ENCODE measurements at places on chromosomes 5 and 9. TPM values are rescaled to one million over a fixed set of nuclear protein-coding genes. Genes with fewer than 3 reads are reported as not detected.

- peaks cover 9% of the 10 kb centered on the region for H3K36me3 ChIP-seq
- H3K27ac ChIP-seq = no peak overlapping the region
- no peaks in the 10 kb centered on the region for H3K27me3 ChIP-seq
- DNase-seq = no peak
- peaks cover 13% of the 10 kb centered on the region for H3K4me1 ChIP-seq
Measured at GRCh38 chr5:142508591-142508990, 177.3 kb downstream of the FGF1 start.

- H3K27me3 ChIP-seq = no peaks in the 10 kb centered on the region
- no peak for DNase-seq
- no peaks in the 10 kb centered on the region for H3K36me3 ChIP-seq
- peak overlapping the region; percentile 81 for H3K27ac ChIP-seq
- H3K4me3 ChIP-seq = no peak overlapping the region
Measured at GRCh38 chr5:76690704-76691466, 25.0 kb upstream of the F2R start.

- H3K4me3 ChIP-seq = peak overlapping the region; percentile 60
- H3K27me3 ChIP-seq = no peaks in the 10 kb centered on the region
- no peak for DNase-seq
- peak overlapping the region; percentile 67 for H3K27ac ChIP-seq
- H3K4me1 ChIP-seq = peaks cover 23% of the 10 kb centered on the region
Measured at GRCh38 chr9:16063241-16063591, 510.4 kb downstream of the CCDC171 start.

- no peaks in the 10 kb centered on the region for H3K36me3 ChIP-seq
- peaks cover 8% of the 10 kb centered on the region for H3K4me1 ChIP-seq
- H3K4me3 ChIP-seq = no peak overlapping the region
- no peaks in the 10 kb centered on the region for H3K27me3 ChIP-seq
- H3K27ac ChIP-seq = no peak overlapping the region
Measured at GRCh38 chr9:89436963-89437625, 60.8 kb downstream of the SEMA4D start.

DNA sequence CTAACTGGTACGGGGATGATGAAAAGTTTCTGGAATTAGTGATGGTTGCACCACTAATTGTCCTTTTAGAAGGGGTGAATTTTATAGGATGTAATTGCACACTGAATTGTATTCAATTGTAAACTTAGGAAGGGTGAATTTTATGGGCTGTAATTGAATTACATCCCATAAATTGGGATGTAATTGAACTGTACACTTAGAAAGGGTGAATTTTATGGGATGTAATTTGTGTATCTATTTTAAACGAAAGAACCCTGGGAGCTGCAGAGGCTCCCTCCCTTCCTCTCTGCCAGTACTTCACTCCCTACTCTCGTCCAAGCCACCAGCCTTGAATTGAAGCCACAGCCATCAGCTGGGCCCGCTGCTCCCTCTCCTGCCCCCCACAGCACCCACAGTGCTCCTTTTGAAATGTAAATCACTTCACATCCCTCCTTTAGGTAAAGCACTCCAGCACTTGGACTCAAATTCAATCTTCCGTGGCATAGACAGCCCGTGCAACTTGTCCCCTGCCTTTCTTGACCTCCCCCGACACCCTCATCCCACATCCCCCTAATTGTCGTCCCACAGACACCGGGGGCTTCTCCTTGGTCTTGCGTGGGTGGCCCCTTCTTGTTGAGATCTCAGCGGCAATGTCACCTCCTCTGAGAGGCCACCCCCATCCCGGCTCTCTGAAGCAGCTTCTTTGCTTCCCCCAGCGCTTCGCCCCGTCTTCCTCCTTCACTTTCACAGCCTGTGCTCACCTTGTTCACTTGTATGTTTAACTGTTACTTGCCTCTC, 84.2 kb upstream of the HRH2 start:
- no peak for DNase-seq
- H3K4me1 ChIP-seq = peaks cover 7% of the 10 kb centered on the region
- H3K27ac ChIP-seq = no peak overlapping the region
- H3K4me3 ChIP-seq = no peak overlapping the region
- peaks cover 11% of the 10 kb centered on the region for H3K27me3 ChIP-seq
- no peaks in the 10 kb centered on the region for H3K36me3 ChIP-seq

DNA sequence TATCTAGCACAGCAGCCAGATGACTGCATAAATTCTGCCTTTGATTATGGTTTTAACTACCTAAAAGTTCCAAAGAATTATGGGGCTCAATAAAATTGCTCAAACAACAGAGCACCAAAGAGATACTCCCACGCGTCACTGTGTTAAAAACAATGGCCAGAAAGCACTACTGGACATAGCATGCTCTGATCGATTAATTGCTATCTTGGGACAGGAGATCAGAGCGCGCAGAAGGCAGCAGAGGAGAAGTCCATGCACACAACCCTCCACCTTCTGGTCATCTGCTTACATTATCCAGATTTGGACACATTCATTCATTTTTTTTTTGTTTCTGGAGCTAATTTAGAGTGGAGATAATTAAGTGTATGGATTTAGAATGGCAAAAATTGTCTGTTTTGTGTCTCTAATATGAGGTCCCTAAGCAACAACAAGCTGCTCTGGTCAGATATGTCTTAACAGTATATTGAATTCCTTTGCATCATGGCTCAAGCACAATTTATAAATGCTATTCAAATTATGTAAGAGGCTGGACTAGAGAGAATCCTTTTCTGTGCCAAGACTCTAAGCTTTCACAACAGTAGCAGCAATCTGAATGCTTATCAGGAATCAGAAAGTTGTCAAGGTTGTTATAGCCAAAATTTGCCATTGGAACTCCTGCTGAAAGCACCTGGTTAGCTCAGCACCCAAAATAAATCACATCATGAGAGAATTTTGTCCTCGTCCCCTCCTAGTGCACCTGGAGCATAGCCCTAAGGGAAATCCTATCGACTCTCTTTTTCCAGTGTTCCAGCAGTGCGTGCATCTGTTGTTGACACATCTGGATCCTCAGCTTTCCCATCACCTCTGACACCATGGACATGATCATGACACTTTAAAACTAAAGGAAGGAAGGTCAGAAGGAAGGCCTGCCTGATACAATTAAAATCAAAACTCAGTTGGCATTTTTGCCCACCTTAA, 98.6 kb upstream of the HMHB1 start:
- DNase-seq = peak; percentile 6
- H3K27me3 ChIP-seq = no peaks in the 10 kb centered on the region
- H3K36me3 ChIP-seq = no peaks in the 10 kb centered on the region
- no peak overlapping the region for H3K27ac ChIP-seq
- no peak overlapping the region for H3K4me3 ChIP-seq

DNA sequence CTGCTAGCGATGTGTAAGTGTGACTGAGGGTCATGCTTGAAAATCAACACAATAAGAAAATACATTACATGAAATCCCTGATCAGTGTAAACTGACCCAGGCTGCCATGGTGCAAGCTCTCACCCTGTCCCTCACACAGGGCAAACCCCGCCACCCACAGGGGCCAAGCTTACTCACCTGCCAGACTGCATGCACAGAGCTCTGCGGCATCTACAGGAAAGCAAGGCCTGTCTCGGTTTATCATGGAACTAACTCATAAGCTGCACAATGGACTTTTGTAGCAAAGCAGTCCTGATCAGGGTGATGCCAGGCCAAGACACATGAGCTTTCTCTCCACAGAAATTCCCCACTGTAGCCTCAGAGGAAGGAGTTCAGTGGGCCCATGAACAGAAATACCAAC, 9.7 kb downstream of the IPPK start:
- H3K27ac ChIP-seq = peak overlapping the region; percentile 64
- H3K4me3 ChIP-seq = no peak overlapping the region
- H3K36me3 ChIP-seq = peaks cover 47% of the 10 kb centered on the region
- no peak for DNase-seq
- H3K27me3 ChIP-seq = no peaks in the 10 kb centered on the region

- no peak for DNase-seq
- H3K4me1 ChIP-seq = no peaks in the 10 kb centered on the region
- no peaks in the 10 kb centered on the region for H3K36me3 ChIP-seq
Measured at GRCh38 chr9:83330207-83331196, 207.7 kb downstream of the FRMD3 start.

- no peaks in the 10 kb centered on the region for H3K27me3 ChIP-seq
- H3K4me1 ChIP-seq = no peaks in the 10 kb centered on the region
- no peaks in the 10 kb centered on the region for H3K36me3 ChIP-seq
- no peak overlapping the region for H3K27ac ChIP-seq
- no peak for DNase-seq
Measured at GRCh38 chr5:76439201-76439600, 36.1 kb downstream of the IQGAP2 start.

DNA sequence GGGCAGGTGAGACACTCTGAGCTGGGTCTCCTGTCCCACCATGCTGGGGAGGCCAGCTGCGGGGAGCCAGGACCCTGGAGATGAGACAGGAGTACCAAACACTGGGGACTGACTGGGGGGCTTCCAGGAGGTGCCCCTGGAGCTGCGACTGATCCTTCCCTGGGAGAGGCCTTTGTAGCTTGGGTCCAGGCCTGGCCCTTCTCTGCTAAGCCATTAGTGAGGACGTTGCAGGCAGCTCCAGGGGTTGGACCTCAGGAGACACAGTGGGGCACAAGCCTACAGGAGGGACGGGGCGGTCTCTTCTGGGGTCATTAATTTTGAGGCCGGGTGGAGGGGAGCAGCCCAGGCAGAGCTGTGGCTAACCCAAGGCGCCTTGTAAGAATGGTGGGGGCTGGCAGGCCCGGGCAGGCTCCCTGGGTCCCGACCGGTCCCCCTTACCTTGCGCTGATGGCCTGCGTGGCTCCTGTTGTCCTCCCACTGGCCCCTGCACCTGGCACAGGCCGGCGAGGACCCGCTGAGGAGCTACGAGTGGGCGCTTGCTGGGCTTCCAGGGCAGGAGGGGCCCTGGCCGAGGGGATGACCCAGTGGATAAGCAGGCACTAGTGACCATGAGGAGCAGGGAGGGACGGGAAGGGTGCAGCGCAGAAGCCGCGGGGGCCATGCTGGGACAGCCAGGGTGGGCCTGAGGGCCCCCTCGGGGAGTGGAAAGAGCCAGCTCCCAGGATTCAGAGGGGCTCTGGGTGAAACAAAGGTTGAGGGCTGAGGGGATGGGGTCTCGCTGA, 5.1 kb downstream of the MRPS2 start:
- H3K27me3 ChIP-seq = no peaks in the 10 kb centered on the region
- H3K36me3 ChIP-seq = peaks cover 27% of the 10 kb centered on the region
- no peak overlapping the region for H3K4me3 ChIP-seq
- no peak for DNase-seq
- no peaks in the 10 kb centered on the region for H3K4me1 ChIP-seq

GRCh38 chr5:133400120-133400519, 212.2 kb downstream of the FSTL4 start:
- no peaks in the 10 kb centered on the region for H3K4me1 ChIP-seq
- no peak overlapping the region for H3K27ac ChIP-seq
- no peaks in the 10 kb centered on the region for H3K36me3 ChIP-seq
- no peak for DNase-seq
- H3K27me3 ChIP-seq = no peaks in the 10 kb centered on the region

GRCh38 chr5:14581891-14582796, 552 bp downstream of the OTULINL start:
- no peaks in the 10 kb centered on the region for H3K36me3 ChIP-seq
- peak overlapping the region; percentile 58 for H3K4me3 ChIP-seq
- H3K4me1 ChIP-seq = peaks cover 10% of the 10 kb centered on the region
- H3K27ac ChIP-seq = no peak overlapping the region
- peaks cover 37% of the 10 kb centered on the region for H3K27me3 ChIP-seq

GRCh38 chr9:126326228-126327005, at the start of gene MVB12B:
Gene MVB12B, plus strand, starts transcription at chr9:126326829. Its CDS starts 101 bp downstream, at chr9:126326930.
- H3K27ac ChIP-seq = peak within 1 kb of the TSS; percentile 25
- H3K4me1 ChIP-seq = peaks cover 6% of the 10 kb centered on the region
- H3K36me3 ChIP-seq = no peaks in the 10 kb centered on the region
- H3K4me3 ChIP-seq = peak within 1 kb of the TSS; percentile 71
- peak; percentile 25 for DNase-seq
- no peaks in the 10 kb centered on the region for H3K27me3 ChIP-seq

DNA sequence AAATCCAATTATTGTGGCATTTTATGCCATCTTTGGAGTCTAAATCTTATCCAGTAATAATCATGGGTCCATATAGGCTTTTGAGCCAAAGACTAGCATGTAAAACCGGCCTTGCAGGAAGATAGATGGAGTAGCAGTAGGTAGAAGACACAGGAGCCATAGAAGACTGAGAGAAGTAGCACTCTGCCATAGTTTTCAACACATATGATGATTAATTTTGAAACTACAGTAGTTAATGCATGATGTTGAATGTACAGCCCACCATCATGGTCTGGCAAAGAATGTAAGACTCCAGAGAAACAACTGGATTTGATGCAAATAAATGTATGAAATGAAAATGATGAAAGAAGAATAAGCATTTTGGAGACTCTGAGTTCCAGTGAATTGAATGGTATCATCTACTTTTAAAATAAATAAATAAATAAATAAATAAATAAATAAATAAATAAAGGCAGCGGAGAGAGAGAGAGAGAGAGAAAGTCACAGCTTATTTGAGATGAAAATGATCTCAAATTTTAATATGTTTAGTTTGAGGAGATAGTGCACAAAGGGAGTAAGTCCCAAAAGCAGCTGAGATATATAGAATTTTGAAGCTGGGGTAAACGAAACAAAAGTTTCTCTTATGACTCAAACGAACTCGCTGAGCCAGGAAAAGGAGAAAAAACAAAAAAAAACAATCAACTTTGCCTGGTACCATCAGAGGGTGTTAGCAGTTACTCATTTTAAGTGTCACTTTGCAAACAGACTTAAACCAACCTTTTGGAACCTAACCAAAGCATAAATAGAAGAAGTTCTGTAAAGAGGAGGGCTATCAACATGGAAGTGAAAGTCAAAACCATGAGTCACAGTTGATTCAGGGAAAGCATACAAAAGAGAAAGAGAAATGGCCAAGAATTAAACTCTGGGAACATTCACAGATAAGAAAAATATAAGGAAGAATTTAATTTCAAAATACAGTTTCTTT, 388.7 kb downstream of the CETN3 start:
- peak; percentile 81 for DNase-seq
- H3K4me1 ChIP-seq = peaks cover 8% of the 10 kb centered on the region
- peak overlapping the region; percentile 97 for H3K27ac ChIP-seq
- H3K27me3 ChIP-seq = no peaks in the 10 kb centered on the region

GRCh38 chr9:131467214-131467935, 35.3 kb upstream of the POMT1 start:
- H3K27me3 ChIP-seq = no peaks in the 10 kb centered on the region
- H3K27ac ChIP-seq = no peak overlapping the region
- no peak for DNase-seq
- no peak overlapping the region for H3K4me3 ChIP-seq

- no peaks in the 10 kb centered on the region for H3K36me3 ChIP-seq
- H3K27ac ChIP-seq = no peak overlapping the region
- H3K27me3 ChIP-seq = no peaks in the 10 kb centered on the region
- H3K4me3 ChIP-seq = no peak overlapping the region
Measured at GRCh38 chr9:90847971-90848370, 46.4 kb downstream of the SYK start.

- peaks cover 66% of the 10 kb centered on the region for H3K27me3 ChIP-seq
- no peaks in the 10 kb centered on the region for H3K36me3 ChIP-seq
- no peaks in the 10 kb centered on the region for H3K4me1 ChIP-seq
- DNase-seq = no peak
Measured at GRCh38 chr9:135016037-135016640, 71.3 kb upstream of the OLFM1 start.

GRCh38 chr5:73121119-73121463, 716 bp downstream of the TMEM171 start:
- no peaks in the 10 kb centered on the region for H3K27me3 ChIP-seq
- H3K36me3 ChIP-seq = no peaks in the 10 kb centered on the region
- DNase-seq = peak; percentile 30

GRCh38 chr5:16378762-16379161, 86.8 kb downstream of the ZNF622 start:
- no peaks in the 10 kb centered on the region for H3K4me1 ChIP-seq
- no peak overlapping the region for H3K27ac ChIP-seq
- no peak for DNase-seq
- no peak overlapping the region for H3K4me3 ChIP-seq
- H3K27me3 ChIP-seq = peaks cover 63% of the 10 kb centered on the region

The MACIR gene
- 6.6 TPM for total RNA-seq

The UBE2D2 gene
- 329 TPM for total RNA-seq

The SPATA31A3 gene
- not detected for total RNA-seq

The ABCA1 gene
- 0.15 TPM for total RNA-seq

The SPATA31C1 gene
- not detected for total RNA-seq

The SLC36A3 gene
- total RNA-seq = not detected

The GARIN3 gene
- total RNA-seq = not detected

Data from MCF 10A (cell line).